ENCODE measurements at places on chromosomes 7 and 10. TPM values are rescaled to one million over a fixed set of nuclear protein-coding genes. Genes with fewer than 3 reads are reported as not detected.

The CTNNA3 gene
- total RNA-seq: not detected

The ZFAND4 gene
- 6.0 TPM for total RNA-seq

The CYP3A5 gene
- 1.5 TPM for total RNA-seq

The WNT8B gene
- 0.07 TPM for total RNA-seq

The C10orf143 gene
- 0.69 TPM for total RNA-seq

The ST8SIA6 gene
- total RNA-seq: 0.13 TPM

The MKX gene
- total RNA-seq: not detected

The UCMA gene
- total RNA-seq: not detected

The TMEM236 gene
- total RNA-seq: 0.08 TPM

The ZNF425 gene
- total RNA-seq: 1.0 TPM

The ARF5 gene
- 163 TPM for total RNA-seq

The HOXA10 gene
- total RNA-seq: 8.6 TPM

The CAV1 gene
- total RNA-seq: 457 TPM

The FAM241B gene
- 19.0 TPM for total RNA-seq

The MYOF gene
- 227 TPM for total RNA-seq

The CCL24 gene
- total RNA-seq: not detected

The CALML3 gene
- total RNA-seq: not detected

The WDFY4 gene
- not detected for total RNA-seq

The ADAM12 gene
- 6.3 TPM for total RNA-seq

The AZGP1 gene
- not detected for total RNA-seq

The NKX1-2 gene
- 0.04 TPM for total RNA-seq

The TDRD1 gene
- total RNA-seq: not detected

The GPR15LG gene
- total RNA-seq: not detected

The PAPOLB gene
- total RNA-seq: not detected

The GDF10 gene
- total RNA-seq: 0.11 TPM

The UCN3 gene
- total RNA-seq: not detected

The ABCB1 gene
- 0.09 TPM for total RNA-seq

The FZD8 gene
- total RNA-seq: 7.5 TPM

The TAS2R5 gene
- total RNA-seq: not detected

The FXYD4 gene
- not detected for total RNA-seq

The MAGI2 gene
- 0.45 TPM for total RNA-seq

The FFAR4 gene
- 0.31 TPM for total RNA-seq

Measured in A549 treated with DMSO at 1 μM for 4 hours (cell line).